ENCODE measurements at places on chromosomes 1 and 21.

DNA sequence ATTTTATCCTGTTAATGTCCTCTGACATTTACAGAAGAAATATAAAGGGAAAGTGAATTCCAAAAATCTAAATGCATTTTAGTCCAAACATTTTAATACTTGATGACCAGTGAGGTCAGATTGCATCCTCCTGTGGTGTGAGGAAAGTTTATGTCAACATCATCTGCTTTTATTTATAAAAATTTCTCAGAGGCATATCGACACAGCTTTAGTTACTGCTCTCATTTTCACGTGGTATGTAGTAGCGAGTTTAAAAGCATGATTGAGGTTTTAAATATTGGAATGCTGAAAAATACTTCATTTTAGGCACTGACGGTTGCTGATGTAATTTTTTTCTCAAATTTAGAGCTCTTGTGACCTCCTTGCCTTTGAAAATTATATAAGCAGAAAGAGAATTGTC is 234.8 kb downstream of the HMCN1 start:
- DNase-seq = no peak

GRCh38 chr21:36073181-36073580 is 3.4 kb downstream of the CBR1 start:
- no peak for DNase-seq

- DNase-seq = no peak
Observed at GRCh38 chr1:24294716-24295371, 24.3 kb upstream of the GRHL3 start.

GRCh38 chr1:153536012-153536670 is 350 bp upstream of the S100A6 start:
- peak; percentile 80 for DNase-seq

DNA sequence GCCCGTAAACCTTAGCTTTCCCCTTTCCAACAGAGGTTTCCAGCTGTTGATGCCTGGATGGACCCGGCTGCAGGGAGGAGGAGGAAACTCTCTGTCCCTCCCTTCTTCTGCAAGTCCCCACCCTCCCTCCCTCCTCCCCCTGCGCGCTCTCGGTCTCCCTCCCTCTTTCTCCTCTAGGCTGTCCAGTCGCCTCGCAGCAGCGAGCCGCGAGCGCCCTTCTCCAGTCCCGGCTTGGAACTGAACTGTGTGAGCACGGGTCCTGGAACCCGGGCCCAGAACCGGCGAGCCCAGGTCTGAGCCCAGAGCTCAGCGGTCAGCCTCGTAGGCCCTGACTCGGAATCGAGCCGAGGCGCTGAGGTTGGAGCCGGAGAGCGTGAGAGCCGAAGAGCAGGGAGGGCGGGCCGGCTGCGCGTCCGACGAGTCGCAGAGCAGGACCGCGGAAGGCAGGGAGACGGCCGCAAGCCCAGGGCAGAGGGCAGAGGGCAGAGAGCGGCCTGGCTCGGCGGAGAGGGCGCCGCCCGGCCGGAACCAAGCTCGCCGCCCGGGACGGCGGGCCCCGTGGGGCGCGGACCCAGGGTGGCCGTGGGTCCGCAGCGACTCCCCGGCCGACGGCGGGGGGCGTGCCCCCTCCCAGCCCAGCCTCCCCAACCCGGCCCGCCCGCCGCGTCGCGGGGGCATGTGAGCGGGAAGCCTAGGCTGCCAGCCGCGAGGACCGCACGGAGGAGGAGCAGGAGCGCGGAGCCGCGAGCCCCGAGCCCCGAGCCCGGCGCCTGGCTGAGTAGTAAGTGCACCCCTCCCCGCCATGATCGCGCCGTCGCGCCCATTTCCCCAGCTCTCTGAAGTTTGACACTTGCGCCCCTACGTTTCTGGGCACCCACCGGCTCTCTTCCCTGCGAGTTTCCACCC is at the start of gene SOX13:
Gene SOX13 (plus strand): TSS at position 185 of the 906 bp plus-strand sequence. CDS start 39,801 bp downstream, outside the sequence.
- peak; percentile 70 for DNase-seq

DNA sequence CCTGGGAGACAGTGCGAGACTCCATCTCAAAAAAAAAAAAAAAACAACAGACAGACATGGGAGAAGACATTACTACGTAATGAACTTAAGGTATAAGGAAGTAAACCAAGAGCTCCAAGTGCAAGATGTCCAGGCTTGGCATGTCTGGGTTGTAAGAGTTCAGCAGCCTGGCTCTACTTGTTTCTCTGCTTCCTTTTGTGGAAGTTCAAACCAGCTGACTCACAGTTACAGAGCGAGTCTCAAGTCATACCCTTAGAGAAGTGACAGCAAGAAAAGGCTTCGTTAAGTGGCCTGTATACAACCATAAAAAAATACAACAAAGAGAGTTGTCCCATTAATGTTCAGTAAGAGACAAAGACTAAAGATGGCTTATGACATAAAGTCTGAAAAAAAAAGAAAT is 1.3 kb downstream of the RIT1 start:
- no peak for DNase-seq

DNA sequence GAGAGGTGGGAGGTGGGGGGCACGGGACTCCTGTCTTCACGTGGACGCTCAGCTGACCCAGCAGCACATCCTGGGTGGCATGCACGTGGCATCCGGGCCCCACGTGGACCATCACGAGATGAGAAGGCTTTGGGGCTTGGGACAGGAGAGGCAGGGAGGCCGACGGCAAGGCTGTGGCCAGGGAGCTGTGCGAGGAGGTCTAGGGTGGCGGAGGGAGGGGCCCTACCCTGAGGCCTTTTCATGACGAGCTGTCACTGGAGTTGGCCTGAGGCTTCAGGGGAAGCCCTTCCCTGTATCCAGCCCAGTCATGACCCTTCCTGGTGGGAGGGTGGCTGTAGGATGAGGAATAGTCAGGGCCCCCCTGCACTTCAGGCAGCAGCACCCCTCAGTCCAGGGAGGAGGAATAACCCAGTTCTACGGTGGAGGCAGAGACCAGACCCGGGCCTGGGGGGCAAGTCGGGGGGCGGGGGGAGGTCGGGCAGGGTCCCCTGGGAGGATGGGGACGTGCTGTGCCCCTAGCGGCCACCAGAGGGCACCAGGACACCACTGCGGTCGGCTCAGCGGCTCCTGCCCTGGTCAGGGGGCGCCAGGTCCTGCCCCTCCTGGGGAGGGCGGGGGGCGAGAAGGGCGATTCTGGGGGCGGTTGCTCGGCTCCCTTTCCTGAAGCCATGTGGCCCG is 2.0 kb upstream of the PERM1 start:
- DNase-seq = no peak

GRCh38 chr1:42886046-42886739 is 39.8 kb downstream of the ZNF691 start:
- DNase-seq = no peak
